ENCODE measurements at places on chromosomes 5 and 9.

- no peak for DNase-seq
- H3K27ac ChIP-seq = no peak overlapping the region
- H3K4me3 ChIP-seq = no peak overlapping the region
- H3K36me3 ChIP-seq = no peaks in the 10 kb centered on the region
- H3K4me1 ChIP-seq = no peaks in the 10 kb centered on the region
These were observed 21.4 kb downstream of the ALDH1A1 start for GRCh38 chr9:72931437-72931836.

- no peak for DNase-seq
- H3K4me1 ChIP-seq = no peaks in the 10 kb centered on the region
- no peaks in the 10 kb centered on the region for H3K36me3 ChIP-seq
- H3K27ac ChIP-seq = no peak overlapping the region
- no peak overlapping the region for H3K4me3 ChIP-seq
These were observed 41.2 kb downstream of the RIC1 start for GRCh38 chr9:5670079-5670478.

- no peak overlapping the region for H3K27ac ChIP-seq
- no peaks in the 10 kb centered on the region for H3K27me3 ChIP-seq
- H3K4me3 ChIP-seq = no peak overlapping the region
These were observed 99.7 kb upstream of the MAN2A1 start for GRCh38 chr5:109589986-109590385.

DNA sequence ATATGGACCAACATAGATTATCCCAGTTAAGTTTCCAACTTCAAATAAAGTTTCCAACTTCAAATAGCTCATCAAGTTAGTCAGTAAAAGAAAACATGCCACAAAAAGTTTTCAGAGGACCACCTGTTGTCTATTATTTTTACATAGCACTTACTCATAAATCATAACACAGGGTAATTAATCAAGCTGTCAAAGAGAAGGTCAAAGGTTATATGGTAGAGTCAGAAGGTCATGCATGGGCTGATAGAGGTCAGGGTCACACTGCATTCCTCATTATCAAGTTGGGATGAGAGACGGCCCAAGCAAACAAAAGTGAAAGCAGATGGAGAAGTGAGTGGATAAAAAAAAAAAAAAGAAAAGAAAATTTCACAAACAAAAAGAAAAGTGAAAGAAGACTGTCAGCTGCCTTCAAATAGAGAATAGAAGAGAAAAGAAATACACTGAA lies 145.5 kb upstream of the POU5F2 start:
- no peak for DNase-seq
- no peaks in the 10 kb centered on the region for H3K36me3 ChIP-seq
- H3K27me3 ChIP-seq = no peaks in the 10 kb centered on the region
- no peak overlapping the region for H3K4me3 ChIP-seq

DNA sequence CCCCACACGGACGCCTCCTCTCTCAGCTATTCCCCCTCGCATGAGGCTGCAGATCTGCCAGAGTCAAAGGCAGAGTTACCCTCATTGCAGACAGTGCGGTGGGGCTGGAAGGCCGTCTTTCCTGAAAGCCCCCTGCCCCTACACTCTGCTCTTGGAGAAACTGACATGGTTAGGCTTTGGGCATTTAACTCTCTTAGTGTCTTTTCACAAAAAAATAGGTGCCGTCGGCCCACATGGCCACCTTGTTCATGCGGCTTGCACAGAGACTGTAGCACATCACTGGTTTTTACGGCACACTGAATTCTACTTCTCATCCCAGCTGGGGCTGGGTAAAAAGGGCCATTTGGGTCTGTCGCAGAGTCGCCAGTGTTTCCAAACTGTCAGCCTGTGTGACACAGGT lies 107.6 kb downstream of the ENTREP1 start:
- no peaks in the 10 kb centered on the region for H3K27me3 ChIP-seq
- no peak overlapping the region for H3K4me3 ChIP-seq
- no peaks in the 10 kb centered on the region for H3K4me1 ChIP-seq
- DNase-seq = no peak

DNA sequence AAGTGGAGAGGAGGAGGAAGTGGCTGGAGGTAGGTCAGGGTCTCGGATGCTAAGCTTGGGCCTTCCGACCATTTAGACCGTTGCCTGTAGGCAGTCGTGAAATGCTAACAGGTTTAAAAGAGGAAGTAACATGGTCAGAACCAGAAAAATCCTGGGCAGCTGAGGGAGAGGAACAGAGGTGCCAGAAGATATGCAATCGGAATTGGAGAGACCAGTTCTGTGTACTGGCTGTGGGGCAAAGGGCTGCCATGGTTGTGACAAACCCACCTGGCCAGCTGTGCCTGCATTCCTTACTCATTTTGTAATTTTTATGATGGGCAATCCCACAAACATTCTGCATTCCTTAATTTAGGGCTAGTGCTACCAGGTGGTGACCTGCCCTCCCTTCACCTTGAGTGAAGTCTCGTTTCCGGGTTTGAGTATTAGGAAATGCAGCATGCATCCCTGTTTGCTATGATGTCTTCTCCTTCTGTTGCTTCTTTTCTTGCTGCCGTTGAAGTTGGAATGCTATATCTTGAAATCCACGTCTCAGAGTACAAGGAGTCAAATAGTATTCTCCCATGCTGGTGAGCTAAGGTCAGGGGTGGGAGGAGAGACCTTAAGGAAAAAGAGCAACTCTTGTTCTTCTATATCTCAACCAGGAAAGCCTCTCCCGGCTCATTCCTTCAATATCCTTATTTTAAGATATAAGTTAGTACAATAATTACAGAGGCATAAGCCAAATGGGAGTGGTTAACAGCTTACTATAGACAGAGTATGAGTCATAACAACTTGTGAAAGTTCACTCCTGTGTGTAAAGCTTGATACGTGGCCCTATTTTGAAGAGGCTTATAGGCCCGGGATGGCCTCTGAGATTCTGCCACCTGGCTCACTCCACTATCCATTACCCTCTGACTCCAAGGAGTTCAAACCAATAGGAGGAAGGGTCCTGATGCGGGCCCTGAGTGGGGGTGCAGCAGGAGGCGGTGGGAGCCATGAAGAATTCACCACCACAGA lies 37.0 kb downstream of the B4GALT1 start:
- H3K36me3 ChIP-seq = no peaks in the 10 kb centered on the region
- H3K27ac ChIP-seq = peak overlapping the region; percentile 82
- no peak for DNase-seq
- no peak overlapping the region for H3K4me3 ChIP-seq
- peaks cover 64% of the 10 kb centered on the region for H3K4me1 ChIP-seq

DNA sequence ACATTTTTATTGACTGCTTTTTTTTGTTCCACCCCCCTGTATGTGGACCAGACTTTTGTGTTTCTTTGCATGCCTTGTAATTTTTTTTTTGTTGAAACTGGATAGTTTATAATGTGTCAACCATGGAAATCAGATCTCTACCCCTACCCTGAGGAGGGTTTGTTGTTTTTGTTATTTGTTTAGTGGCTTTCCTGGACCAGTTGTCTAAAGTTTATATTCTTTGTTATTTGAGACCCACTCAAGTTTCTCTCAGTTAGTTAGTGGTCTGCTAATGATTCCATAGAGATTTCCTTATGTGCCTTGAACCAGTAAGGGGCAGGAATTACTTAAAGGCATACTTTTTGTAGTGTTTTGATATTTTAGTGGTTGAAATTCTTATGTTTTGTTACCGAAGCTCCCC lies 41.1 kb downstream of the GCNT1 start:
- H3K4me1 ChIP-seq = no peaks in the 10 kb centered on the region
- no peak overlapping the region for H3K27ac ChIP-seq
- H3K27me3 ChIP-seq = no peaks in the 10 kb centered on the region
- no peaks in the 10 kb centered on the region for H3K36me3 ChIP-seq

GRCh38 chr9:110220809-110221208 lies 12.8 kb upstream of the C9orf152 start:
- DNase-seq = no peak
- H3K27ac ChIP-seq = no peak overlapping the region
- H3K27me3 ChIP-seq = no peaks in the 10 kb centered on the region
- no peaks in the 10 kb centered on the region for H3K36me3 ChIP-seq
- H3K4me1 ChIP-seq = no peaks in the 10 kb centered on the region

- no peaks in the 10 kb centered on the region for H3K4me1 ChIP-seq
- no peak for DNase-seq
- H3K27ac ChIP-seq = no peak overlapping the region
- no peaks in the 10 kb centered on the region for H3K36me3 ChIP-seq
These were observed 248.6 kb upstream of the EFNA5 start for GRCh38 chr5:107919361-107919760.

DNA sequence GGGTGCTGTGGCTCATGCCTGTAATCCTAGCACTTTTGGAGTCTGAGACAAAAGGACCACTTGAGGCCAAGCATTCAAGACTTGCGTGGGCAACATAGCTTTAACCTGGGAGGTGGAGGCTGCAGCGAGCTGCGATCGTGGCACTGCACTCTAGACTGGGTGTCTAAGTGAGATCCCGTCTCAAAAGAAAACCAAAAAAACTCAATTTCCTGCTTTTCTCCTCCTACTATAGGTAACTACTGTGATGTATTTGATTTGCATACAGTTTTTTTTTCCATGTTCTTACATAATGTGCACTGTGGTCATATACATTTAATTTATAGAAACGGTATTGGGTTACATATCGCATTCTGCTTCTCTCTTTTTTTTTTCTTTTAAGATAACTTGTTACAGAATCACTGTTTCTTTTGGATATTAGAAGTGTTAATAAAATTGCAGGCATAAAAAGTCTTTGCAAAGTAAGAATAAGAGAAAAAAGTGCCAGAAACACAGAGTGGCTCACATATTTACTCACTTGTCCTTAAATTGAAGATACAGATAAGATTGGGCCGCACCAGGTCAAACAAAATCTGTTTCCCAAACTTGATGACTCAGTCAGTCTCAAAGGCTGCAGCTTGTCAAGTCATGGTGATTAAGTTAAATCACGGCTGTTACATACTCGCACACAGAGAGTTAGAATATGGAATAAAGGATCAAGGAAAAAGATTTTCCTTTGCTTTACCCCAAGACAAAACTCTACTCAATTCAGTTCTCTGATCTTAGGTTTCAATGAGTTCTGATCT lies 2.0 kb upstream of the PTGR1 start:
- no peak overlapping the region for H3K4me3 ChIP-seq
- H3K36me3 ChIP-seq = no peaks in the 10 kb centered on the region
- no peak for DNase-seq
- no peak overlapping the region for H3K27ac ChIP-seq

GRCh38 chr5:102531506-102531905 lies 32.7 kb upstream of the SLCO6A1 start:
- H3K36me3 ChIP-seq = no peaks in the 10 kb centered on the region
- DNase-seq = no peak
- no peaks in the 10 kb centered on the region for H3K4me1 ChIP-seq
- H3K4me3 ChIP-seq = no peak overlapping the region
- no peak overlapping the region for H3K27ac ChIP-seq

GRCh38 chr5:98570661-98571191 lies 202.7 kb upstream of the RGMB start:
- H3K27me3 ChIP-seq = no peaks in the 10 kb centered on the region
- no peak overlapping the region for H3K27ac ChIP-seq
- no peak overlapping the region for H3K4me3 ChIP-seq
- H3K36me3 ChIP-seq = no peaks in the 10 kb centered on the region
- no peaks in the 10 kb centered on the region for H3K4me1 ChIP-seq
- no peak for DNase-seq

- DNase-seq = no peak
- no peak overlapping the region for H3K4me3 ChIP-seq
- no peaks in the 10 kb centered on the region for H3K4me1 ChIP-seq
- H3K27me3 ChIP-seq = no peaks in the 10 kb centered on the region
- no peak overlapping the region for H3K27ac ChIP-seq
These were observed 1206.7 kb downstream of the CDH12 start for GRCh38 chr5:21646469-21646868.

DNA sequence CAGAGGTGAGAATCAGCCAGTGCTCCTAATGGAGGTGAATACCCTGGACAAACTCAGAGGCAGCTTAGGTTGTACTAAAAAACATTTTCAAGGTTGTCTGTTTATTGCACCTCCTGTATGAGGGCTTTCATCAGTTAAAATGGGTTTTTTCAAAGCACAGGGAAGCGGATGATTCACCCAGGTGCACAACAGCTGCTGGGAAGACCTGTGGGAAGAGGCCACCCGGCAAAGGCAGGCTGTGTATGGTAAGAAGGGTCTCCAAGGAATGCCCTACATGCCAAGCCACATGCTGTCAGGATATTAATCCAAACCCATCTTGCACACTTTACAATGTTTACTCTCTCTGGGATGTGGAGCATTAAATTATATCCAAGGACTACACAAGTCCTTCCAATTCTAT lies 14.7 kb downstream of the SIL1 start:
- H3K27me3 ChIP-seq = no peaks in the 10 kb centered on the region
- H3K4me1 ChIP-seq = peaks cover 22% of the 10 kb centered on the region
- no peak overlapping the region for H3K27ac ChIP-seq
- no peaks in the 10 kb centered on the region for H3K36me3 ChIP-seq
- H3K4me3 ChIP-seq = no peak overlapping the region

- no peak for DNase-seq
- H3K27me3 ChIP-seq = no peaks in the 10 kb centered on the region
These were observed 1511.1 kb downstream of the EFNA5 start for GRCh38 chr5:106159616-106160015.

DNA sequence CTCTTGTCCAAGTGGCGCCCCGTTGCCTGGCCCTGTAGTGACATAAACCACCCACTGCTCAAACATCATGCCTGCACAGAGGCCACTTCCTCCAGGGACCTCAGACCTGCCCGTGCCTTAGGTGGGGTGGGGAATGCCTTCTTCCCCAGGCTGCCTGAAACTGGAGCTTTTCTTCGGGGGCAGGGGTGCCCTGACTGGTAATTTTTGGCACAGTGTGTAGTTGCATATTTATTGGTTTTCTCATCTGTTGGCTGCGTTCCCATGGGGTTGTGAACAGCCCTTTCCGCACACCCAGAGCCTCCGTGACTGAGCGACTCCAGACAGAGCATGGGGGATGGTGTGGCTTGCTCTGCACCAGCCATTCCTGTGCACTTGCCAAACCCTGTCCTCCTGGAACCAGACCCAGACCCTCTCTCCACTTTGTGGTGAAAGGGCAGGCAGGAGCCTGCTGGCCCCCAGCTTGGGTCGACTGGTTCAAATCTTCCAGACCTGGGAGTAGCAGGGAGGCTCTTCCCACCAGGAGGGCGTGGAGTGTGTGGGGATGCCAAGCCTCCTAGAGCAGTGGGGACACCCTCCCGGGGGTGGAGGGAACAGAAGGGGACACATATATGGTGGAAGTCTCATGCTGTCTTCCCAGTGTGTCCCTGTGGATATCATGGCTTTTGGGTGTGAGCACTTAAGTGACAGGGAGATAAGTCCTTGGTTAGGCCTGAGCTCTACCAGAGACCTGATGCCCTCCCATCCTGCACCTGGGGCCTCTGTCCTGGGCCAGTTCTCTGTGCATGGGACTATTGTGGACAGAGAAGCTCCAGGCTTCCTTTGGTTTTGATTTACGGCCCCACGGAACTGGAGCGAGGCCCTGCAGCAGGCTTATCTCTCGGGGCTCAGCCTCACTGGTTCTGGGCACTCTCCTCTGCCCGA lies 39.6 kb downstream of the WNK2 start:
- no peaks in the 10 kb centered on the region for H3K27me3 ChIP-seq
- no peaks in the 10 kb centered on the region for H3K36me3 ChIP-seq
- no peak overlapping the region for H3K27ac ChIP-seq
- no peak overlapping the region for H3K4me3 ChIP-seq
- no peak for DNase-seq

Data from testis (tissue), 5 donors.